HCEC 1CT (cell line): ENCODE measurements at places on chromosomes 12 and 14.
A peak's percentile ranks its signal among the peaks of the same experiment; 100 is the strongest.

GRCh38 chr14:29630566-29631160 lies 297.0 kb downstream of the PRKD1 start:
- DNase-seq = no peak

- DNase-seq = no peak
Measured at GRCh38 chr12:66931091-66931490, 252.2 kb upstream of the GRIP1 start.

DNA sequence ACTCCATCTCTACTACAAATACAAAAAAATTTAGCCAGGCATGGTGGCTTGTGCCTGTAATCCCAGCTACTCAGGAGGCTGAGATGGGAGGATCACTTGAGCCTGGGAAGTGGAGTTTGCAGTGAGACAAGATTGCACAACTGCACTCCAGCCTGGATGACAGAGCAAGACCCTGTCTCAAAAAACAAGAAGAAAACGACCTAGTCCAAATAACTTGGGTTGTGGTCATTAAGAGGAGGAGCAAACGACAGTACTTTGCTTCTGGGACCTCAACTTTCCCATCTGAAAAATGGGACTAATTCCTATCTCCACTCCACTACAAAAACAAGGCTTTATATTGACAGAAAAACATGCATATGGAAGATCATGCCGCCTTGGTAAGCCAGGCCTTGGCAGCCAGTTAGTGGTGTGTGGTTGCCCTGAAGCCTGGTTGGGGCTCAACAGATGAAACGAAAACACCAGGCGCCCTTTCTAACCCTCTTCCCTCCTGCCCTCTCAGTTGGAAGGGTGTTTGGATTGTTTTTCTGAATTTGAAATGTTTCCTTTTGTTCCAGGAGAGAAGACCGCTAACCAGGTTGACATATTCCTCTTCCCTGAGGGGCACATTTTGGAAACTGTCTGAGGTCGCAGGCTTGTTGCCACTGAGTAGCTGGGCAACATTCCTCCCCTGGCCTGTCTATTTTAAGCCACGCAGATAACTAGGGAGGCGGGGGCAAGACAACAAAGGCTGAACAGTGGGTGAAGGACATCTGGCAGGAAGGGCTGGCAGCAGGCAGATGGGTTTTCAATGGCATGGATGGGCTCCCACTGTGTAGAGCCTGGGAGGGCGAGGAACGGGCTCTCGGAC lies 13.7 kb upstream of the VPS37B start:
- DNase-seq = no peak

- peak; percentile 96 for DNase-seq
Measured at GRCh38 chr12:69059465-69060457, 126.8 kb upstream of the CPM start.

DNA sequence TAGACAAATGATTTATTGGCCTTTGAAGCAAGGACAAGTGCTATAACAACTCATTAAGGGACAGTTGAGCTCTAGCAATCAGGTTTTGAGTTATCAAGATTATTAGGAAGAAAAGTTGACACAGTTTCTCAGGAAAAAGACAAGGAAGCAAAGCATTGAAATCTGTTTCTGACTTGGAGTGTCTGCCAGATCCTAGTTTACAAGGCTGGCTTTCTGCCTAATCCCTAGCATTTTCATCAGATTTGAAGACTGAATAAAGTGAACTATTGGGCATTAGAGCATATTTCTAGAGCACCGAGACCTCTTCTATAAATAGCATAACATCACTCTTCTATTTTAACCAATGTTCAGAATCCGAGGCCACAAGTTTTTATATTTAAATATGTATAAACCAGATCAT lies 7.0 kb downstream of the SYT1 start:
- no peak for DNase-seq

DNA sequence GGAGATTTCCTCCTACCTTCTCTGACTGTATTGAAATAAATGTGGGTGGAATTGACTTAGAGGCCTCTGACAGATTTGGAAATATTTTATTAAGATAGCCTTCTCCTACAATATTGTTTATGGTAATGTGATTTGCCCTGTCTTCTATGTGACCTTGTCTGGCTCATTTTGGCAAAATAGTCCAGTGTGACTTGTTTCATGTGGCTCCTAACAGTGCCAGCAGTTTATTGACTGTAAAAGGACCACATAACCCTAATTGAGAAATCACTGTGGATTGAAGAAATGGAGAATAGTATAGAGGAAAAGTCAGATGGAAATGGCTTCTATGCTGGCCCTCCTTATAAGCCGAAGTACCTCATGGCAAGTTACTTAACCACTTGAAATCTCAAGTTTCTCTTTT lies 170.9 kb upstream of the PTPRQ start:
- no peak for DNase-seq

GRCh38 chr14:88987516-88987915 lies 163.1 kb downstream of the TTC8 start:
- DNase-seq = no peak

DNA sequence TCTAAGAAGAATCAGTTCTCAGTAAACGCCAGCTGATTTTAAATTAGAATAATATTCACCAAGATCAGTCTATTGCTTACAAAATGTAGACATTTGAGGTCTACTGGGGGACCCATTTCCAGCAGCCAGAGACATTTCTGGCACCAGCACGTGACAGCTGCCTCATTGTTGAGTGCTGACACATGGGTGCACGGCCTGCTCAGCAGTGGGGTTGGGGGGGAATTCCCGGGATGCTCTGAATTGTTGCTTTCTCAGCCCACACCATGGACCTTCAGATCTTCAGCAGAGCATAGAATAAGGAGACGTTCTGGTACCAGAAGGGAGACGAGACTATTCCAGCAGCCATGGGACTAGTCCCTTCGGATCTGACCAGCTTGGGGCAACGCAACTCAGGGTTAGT lies 18.3 kb downstream of the PLEKHG7 start:
- DNase-seq = no peak

DNA sequence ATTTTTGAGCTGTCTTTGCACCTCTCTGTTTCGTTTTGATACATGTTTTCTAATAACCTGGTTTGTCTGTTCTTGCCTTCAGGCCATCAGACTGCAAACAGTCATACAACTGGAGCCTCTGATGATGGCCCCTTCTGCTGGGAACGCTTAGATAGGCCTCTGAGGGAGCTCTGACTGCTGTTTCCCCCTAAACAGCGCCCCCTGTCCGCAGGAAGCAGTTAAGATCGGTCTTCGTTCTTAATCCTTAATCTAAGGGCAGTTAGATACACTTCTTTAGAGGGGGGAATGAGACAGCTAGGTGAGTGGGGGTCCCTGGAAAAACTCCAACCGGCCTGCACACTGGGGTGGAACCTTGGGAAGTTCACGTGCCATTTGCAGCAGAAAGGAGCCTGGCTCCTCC lies 1338.8 kb upstream of the SEL1L start:
- DNase-seq = no peak

GRCh38 chr12:77606348-77606747 lies 224.3 kb upstream of the NAV3 start:
- no peak for DNase-seq

DNA sequence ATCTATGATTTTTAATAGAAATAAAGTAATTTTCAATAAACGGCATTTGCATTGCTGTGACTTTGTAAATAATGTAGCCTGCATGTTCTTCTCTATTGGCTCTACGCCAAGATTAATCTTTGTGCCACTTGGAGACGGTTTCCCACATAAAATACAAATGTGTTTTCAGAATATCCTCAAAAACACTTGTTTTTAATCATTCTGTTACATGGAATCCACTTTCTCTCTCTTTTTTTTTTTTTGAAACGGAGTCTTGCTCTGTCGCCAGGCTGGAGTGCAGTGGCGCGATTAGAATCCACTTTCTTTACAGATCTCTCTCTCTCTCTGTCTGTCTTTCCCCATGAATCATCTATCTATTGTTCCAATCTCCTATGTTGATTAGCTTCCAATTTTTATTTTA lies 22.8 kb upstream of the SSPN start:
- no peak for DNase-seq

DNA sequence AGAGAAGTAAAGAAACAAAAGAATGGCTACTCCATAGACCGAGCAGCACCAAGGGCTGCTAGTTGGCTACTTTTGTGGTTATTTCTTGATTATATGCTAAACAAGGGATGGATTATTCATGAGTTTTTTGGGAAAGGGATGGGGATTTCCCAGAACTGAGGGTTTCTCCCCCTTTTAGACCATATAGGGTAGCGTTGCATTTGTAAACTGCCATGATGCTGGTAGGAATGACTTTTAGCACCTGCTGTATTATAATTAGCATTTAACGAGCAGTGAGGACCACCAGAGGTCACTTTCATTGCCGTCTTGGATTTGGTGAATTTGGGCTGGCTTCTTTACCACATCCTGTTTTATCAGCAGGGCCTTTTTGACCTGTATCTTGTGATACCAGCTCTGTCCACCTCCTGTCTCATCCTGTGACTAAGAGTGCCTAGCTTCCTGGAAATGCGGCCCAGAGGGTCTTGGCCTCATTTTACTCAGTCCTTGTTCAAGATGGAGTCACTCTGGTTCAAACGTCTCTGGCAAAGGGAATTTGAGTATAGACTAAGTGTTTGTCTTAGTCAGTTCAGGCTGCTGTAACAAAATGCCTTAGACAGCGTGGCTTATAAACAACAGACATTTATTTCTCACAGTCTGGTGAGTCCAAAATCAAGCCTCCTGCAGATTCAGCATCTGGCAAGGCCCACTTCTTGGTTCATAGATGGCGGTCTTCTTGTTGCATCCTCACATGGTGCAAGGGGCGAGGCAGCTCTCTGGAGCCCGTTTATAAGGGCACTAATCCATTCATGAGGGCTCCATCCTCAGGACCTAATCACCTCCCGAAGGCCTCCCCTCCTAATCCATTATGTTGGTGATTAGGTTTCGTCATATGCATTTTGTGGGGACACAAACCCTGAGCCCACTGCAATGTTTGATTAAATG lies 348.3 kb upstream of the SFSWAP start:
- DNase-seq = no peak
